Motor neuron (in vitro differentiated cells): ENCODE measurements at places on chromosomes 4 and X.

GRCh38 chr4:7828011-7828720, 111.5 kb downstream of the AFAP1 start:
- ATAC-seq = peak; percentile 89

GRCh38 chr4:80027611-80028010, 45.4 kb downstream of the ANTXR2 start:
- ATAC-seq = no peak

GRCh38 chrX:71650333-71650969, 16.9 kb upstream of the LOC101059915 start:
- no peak for ATAC-seq

- no peak for ATAC-seq
These were observed 29.3 kb downstream of the BEND4 start for GRCh38 chr4:42123071-42123644.

GRCh38 chrX:1449823-1450149, 2.9 kb downstream of the ASMTL start:
- ATAC-seq = no peak

GRCh38 chr4:94551643-94552564, 100.2 kb downstream of the PDLIM5 start:
- no peak for ATAC-seq

DNA sequence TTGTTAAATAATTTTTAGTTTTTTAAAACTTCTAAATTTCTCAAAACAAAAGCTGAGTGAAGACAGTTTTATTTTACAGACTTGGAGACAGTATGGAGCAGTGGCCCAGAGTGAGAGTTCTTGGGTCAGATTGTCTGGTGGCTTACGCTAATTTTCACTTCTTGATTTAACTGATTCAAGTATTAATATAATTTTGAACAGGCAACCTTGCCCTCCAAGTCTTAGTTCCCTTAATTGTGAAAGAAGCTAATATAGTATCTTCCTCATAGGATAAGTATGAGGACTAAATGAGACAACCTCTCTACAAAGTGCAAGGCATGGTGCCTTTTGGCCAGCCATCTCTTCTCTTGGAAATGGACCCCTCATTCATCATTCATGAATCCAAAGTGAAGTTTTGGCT, 25.4 kb downstream of the ATP7A start:
- ATAC-seq = no peak

GRCh38 chr4:163991298-163991865, 496.9 kb downstream of the TMA16 start:
- no peak for ATAC-seq

DNA sequence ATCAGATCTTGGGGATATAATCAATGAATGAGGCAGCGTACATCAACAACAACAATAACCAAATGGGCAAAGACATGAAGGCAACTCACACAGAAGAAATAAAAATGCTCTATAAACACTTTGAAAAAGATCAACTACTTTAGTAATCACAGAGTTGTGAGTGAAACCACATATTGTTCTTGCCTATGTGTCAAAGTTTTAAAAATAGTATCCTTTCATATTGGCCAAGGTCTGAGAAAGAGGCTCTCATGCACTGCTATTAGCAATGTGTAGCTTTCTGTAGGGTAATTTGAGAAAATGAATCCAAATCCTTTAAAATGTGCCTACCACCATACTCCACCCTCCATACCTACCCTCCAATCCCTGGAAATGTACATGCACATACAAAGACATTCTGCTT, 25.0 kb downstream of the COQ2 start:
- ATAC-seq = no peak

DNA sequence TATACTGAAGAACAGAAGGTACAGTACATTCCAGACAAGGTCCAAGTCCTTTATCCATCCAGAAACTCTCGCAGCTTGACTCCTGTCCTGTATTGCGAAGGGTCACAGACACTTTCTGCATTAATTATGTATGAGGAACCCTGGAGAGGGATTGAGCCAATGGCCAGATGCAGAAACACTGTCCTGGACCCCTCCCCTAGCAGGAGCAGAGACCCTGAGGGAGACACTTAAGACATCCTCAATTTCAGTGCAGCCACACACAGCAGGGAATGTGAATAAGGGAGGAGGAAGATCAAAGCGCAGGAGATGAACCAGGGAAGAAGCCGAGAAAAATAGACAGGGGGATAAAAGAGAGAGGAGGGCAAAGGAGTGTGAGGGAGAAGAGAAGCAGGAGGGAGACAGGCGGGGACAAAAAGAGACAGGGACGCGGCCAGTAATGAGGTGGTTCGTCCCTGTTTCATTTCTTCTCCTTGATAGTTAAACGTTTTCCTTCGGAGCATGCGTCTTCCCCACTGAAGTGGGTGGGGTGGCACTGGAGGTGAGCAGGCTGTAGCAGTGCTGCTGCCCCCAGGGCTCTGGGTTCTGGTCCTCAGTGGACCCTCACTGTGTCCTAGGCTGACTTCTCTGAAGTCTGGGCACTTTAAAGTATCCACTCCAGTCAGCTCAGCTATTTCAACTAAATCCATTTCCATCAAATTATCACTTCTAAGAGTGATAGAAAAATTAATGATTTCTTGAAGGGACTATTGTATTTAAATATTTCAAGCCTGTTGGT, 356.4 kb upstream of the NOCT start:
- no peak for ATAC-seq
